MG63 (cell line): ENCODE measurements at places on chromosomes 4 and X.

DNA sequence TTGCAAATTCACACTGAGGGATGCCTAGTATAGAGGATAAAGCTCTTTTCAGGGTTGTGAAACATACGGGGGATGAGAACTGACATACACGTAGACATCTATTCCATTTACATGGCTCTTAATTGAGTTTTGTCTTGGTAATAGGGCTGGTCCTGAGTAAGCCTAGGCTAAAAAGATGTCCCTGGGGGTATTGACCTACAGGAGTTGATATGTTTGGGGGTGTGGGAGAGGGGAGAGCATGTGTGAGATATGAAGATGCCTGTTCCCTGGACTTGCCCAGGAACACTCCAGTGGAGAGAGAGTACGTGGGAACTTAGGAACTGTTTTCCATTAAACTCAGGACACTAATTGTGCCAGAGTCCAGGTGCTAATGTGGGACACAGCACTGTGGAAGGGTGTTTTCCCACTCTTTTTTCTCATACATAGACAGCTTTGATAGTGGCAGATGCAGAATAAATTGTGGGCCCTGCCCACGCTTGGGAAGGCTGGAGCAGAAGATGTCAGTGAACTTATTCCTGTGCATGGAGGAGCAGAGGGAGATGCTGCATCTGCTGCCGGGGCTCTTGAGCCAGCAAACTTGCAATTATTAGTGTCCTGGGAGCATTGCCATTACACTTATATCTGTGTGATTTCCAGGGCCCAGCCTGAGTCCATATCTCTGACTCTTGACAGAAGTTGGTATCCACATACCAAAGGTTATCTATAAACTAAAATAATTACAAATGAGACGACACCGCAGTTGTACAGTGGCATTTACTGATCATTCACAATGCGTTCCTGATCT is 20.7 kb downstream of the SYNPO2 start:
- no peak for DNase-seq

GRCh38 chrX:55907968-55908607 is 190.5 kb downstream of the RRAGB start:
- DNase-seq, result peak; percentile 0

DNA sequence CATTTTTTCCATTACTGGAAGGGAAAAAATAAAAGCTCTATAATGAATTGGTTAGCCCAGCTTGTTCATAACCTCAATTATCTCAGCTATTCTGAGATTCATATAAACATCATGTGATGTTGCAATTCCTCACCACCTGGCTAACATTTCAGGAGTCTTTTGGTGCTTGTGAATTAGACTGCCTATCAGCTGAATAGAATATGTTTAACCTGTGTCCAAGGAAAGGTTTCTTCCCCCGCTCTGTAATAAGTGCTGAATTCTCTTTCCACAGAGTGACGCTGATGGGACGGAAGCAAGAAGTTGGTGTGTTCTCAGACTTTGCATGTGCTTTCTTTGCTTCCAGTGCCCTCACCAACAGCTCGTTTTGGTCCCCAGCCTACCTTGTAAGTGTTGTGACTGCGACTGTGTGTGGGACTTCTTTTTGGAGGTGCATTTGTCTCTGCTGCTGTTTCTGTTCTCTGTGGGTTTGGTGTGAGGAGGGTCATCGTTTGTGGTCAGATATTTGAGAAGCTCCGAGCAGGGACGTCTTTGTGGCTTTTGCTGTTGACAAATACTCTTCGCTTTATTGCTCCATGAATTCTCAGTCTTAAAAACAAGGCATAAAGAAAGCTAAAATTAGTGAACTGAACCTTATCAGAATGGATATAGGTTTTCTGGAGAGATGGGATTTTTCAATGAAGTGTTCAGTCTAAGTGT is 61.7 kb downstream of the PPARGC1A start:
- DNase-seq, result no peak

DNA sequence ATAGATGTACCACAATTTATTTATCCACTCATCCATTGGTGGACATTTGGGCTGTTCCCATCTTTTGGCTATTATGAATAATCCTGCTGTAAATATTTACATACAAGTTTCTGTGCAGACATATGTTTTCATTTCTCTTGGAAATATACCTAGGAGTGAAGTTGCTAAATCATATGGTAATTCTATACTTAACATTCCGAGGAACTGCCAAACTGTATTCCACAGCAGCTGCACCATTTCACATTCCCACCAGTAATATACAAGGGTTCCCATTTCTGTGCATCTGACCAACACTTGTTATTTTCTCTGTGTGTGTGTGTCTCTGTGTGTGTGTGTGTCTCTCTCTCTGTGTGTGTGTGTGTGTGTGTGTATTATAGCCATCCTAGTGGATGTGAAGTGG is 15.4 kb upstream of the DOCK11 start:
- no peak for DNase-seq

DNA sequence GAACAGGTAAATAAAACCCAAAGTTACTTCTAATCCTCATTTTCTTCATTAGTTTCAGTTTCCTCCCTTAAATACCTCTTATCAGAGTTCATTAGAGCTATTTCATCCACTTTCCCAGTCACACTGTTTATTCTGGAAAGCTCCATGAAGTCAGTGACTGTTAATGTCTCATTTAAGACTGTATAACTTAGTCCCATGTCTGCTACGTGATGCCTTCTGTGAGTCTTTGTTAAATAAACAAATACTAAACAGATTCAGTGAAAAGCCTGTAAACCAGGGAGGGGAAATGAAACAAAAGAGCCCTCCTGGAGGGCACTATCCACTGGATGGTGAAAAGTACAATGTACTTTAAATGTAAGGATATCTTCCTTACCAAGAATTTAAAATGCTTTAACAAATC is 24.7 kb downstream of the ACE2 start:
- DNase-seq, result no peak

- DNase-seq, result no peak
Observed at GRCh38 chr4:120750152-120750525, 172.4 kb downstream of the PRDM5 start.

DNA sequence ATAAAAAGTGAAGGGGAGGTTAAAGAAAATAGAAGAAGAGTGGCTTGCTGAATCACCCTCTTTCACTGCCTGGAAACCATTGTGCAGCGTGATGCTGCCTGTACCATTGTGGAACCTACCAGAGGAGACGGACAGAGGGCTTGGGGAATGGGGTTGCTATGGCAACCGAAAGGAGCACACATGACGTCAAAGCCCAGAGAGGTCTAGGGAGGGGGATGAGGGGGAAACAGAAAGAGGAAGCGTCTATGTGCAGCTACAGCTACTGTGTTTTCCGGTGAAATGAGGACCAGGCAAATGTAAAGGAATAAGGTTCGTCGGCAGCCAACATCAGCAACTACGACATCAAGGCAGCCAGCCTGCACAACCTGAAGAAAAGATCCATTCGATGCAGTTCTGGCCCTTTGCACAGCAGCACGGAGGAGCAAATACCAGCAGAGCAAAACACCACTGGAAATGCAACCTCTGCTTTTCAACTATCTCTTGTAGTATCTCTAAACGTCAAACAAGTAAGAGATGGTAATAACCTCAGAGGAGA is at the start of gene MAPK10:
TSS of gene MAPK10 (minus strand) at position 110 of the 535 bp plus-strand sequence.
- DNase-seq, result peak; percentile 3

- DNase-seq, result no peak
Observed at GRCh38 chrX:72366178-72366577, 60.5 kb upstream of the CITED1 start.

DNA sequence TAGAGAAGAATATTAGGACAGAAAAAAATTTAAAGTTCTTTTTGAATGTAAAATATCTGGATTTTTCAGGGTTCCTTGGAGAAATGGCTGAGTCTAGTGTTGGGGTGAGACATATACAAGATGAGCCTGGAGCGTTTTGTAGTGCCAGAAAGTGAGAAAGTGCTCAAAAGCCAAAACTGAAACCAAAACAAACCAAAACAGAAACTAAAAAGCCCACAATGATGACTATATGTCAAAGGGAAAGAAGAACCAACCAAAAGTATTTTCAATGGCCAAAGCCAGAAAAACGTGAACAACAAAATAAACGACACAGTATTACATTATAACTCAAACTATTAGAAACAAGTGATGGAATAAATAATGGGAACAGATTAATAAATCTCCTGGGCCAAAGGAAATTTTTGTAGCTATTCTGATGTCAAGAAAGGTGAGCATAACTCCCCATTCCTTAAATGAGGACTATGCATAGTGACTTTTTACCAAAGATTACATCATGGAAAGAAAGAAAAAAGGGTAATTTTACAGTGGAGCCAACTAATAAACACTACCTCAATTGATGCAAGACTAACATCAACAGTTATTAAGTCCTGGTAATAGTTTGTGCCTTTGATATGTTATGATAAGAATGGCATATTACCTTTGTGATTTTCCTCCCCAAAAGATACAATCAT is 1137.6 kb downstream of the C4orf33 start:
- no peak for DNase-seq

DNA sequence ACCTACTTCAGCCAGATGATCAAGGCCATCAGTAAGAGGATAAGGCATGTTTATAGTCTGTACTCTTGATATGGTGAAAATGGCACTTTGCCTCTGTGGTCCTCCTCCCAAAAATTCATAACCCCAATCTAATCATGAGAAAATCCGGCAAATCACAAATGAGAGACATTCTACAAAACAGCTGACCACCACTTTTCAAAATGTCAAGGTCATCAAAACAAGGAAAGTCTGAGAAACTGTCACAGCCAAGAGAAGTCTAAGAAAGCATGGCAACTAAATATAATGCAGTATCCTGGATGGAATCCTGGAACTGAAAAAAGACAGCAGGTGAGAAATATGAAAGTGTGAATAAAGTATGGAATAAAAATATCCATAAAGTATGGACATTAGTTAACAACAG is 226.6 kb upstream of the INTU start:
- no peak for DNase-seq

GRCh38 chrX:45596188-45596808 is 395.6 kb upstream of the DIPK2B start:
- no peak for DNase-seq

- no peak for DNase-seq
Observed at GRCh38 chr4:169957785-169958184, 68.4 kb downstream of the MFAP3L start.

- no peak for DNase-seq
Observed at GRCh38 chr4:72318421-72319170, 250.4 kb downstream of the ADAMTS3 start.

DNA sequence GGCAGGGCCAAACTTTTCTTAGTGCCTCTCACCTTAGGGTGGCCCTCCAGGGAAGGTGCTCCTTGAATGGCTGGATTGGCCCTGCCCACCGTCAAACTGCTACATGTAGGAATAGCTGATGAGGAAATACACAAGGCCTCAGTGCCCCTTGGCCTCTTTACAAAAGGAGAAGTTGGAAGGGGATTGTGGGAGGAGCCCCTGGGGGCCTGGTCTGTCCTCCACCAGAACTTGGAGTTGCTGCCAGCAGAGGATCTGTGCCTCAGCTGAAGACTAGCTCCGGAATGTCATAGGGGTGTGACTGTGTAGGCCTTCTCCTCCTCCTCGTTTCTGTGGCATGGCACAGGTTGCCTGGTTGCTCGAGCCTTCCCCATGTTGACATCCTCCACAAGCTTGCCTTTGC is 142.7 kb downstream of the AMMECR1 start:
- DNase-seq, result no peak

- DNase-seq, result no peak
Observed at GRCh38 chrX:47212381-47213293, 5.8 kb upstream of the CDK16 start.

DNA sequence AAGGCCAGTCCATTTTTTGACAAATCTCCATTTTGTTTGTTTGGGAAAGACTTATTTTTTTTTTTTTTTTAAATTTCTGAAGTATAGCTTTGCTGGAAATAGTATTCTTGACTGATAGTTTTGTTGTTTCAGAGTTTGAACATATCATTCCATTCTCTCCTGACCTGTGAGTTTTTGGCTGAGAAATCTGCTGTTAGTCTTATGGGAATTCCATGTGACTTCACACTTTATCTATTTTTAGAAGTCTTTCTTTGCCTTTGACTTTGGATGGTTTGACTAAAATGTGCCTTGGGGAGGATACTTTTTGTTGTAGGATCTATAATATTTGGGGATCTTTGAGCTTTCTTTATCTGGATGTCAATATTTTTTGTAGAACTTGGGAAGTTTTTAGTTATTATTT is 10.7 kb upstream of the ADAM29 start:
- DNase-seq, result no peak

GRCh38 chrX:15274946-15275345 is 5.1 kb upstream of the ASB9 start:
- DNase-seq, result no peak

- DNase-seq, result peak; percentile 10
Observed at GRCh38 chrX:17535229-17535628, 160.2 kb downstream of the NHS start.

DNA sequence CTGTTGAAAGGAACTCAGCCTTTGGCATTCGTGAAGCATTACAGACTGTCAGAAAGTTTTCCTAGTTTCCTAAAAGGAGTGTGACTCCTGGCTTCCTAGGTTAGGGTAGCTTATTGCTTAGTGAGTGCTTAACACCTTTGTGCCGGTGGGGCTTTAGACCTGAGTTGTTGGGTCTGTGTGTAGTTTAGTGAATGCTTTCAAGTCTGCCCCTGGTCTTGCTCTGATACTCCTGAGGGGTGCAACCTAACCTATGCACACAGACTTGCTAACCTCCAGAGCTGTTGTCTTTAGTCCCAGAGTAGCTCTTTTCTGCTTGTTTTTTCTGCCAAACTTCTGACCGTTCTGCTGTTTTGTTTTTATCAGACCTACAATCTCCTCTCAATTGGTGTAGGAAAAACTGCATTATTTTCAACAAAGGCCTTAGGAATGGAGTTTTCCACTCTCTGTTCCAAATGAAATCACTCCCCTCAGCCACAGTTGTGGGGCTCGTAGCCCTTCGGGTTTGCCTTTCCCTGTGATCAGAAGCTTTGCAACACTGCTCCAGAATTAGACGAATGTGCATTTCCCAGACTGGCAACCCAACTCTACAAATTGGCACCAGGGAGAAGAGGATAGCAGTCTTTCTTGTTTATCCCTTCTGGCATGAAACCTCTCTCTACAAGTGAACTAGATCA is 1399.1 kb upstream of the PCDH7 start:
- DNase-seq, result no peak

- DNase-seq, result no peak
Observed at GRCh38 chr4:33467291-33467690, 2747.1 kb downstream of the PCDH7 start.

GRCh38 chr4:176383273-176384077 is 63.7 kb downstream of the SPCS3 start:
- no peak for DNase-seq
